NCI-H2081 treated with DMSO at 0.1 percent for 48 hours (cell line): ENCODE measurements at places on chromosomes 7 and 10.

GRCh38 chr10:55329796-55330195 is 528.8 kb upstream of the PCDH15 start:
- no peak for DNase-seq

DNA sequence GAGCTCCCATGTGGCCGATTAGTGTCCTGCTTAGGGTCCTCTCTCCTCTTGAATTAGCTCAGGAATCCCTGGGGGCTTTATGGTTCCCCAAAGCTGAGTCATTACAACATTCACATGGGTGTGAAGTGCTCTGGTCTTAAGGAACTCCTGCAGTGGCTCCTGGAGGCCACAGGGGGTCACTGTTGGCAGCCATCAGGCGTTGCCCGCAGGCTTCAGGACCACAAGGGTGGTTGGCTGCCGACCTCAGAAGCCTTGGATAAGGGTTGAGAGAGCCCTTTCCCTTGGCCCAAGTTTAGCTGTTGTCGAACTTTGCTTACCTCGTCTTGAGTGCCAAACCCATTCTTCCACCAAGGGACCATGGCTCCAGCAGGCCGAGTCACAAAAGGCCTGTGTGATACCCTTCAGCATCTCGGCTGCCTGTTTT is 61.7 kb downstream of the SH2D4B start:
- no peak for DNase-seq

DNA sequence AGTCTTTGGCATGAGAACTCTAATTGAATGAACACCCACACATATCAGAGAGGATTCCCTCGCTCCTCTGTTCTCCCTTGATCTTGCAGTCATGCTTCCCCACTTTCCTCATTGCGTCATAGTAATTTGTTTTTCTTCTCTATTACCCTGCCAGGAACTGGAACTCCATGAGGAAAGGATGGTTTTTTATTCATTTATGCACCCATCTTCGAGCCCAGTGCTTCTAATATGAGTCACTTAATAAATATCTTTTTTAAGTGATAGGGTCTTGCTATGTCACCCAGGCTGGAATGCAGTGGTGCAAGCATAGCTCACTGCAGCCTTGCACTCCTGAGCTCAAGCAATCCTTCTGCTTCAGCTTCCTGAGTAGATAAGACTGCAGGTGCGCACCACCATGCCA is 83.5 kb downstream of the OTUD1 start:
- no peak for DNase-seq

- no peak for DNase-seq
Measured at GRCh38 chr10:93175490-93175889, 101.8 kb downstream of the CYP26A1 start.

DNA sequence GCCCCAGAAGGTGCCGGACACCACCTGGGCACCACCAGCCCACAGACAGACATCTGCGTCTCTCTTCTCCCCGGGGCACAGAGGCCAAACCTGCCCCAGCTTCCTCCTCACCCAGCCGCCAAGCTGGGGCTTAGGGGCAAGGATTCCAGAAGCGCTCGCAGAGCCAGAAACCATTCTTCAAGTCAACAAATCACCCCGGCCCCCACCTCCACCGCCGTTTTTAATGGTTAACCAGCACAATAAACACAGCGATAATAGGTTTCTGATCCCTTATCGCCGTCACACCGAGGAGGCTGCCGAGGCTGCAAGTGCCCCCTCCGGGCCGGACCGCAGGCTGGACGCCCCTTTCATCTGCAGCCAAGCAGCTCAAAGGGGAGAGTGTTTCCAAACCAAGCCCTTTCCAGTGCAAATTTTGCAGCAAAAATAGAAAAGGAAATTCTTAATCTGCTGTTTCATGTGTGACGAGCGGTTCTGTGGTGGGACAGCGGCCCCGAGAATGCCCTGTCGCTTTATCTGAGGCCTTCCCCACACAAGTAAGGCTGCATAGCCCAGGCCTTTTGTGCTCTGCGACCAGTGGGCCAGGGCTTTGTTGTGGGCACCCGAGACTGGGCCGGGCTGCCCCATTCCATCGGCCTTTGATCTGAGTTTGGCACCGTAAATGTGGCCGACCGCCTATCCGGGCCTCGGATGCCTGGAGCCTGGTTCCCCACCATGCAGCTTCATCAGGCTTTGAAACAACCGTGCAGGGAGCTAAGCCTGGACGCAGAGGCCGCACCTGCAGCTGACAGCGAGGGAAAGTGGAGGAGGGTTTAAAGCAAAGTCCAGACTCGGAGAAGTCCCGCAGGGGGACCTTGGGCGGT is 83.2 kb downstream of the FOXL3 start:
- no peak for DNase-seq
